ENCODE measurements at places on chromosomes 12 and 14.
A peak's percentile ranks its signal among the peaks of the same experiment; 100 is the strongest.

DNA sequence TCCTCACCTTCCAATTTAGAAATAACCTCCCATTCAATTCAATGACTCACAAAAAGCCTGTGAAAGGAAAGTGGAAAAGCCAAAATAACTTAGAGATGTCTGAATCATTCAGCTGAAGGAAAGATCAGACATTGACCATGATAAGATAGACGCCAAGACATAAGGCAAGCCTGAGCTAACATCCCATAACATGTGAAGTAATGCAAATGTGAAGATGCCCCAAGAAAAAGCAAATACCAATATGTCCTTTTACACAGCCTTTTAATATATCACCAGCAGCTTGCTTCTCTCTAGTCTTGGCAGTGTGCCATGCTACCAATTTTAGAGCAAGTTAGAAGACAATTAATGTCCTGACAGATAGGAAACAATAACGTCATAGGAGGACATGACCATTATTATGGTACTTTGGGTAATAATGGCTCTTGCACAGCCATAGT, 2.4 kb upstream of the NUMB start:
- DNase-seq: no peak

GRCh38 chr12:65695113-65695865, 129.0 kb upstream of the HMGA2 start:
- DNase-seq: no peak

DNA sequence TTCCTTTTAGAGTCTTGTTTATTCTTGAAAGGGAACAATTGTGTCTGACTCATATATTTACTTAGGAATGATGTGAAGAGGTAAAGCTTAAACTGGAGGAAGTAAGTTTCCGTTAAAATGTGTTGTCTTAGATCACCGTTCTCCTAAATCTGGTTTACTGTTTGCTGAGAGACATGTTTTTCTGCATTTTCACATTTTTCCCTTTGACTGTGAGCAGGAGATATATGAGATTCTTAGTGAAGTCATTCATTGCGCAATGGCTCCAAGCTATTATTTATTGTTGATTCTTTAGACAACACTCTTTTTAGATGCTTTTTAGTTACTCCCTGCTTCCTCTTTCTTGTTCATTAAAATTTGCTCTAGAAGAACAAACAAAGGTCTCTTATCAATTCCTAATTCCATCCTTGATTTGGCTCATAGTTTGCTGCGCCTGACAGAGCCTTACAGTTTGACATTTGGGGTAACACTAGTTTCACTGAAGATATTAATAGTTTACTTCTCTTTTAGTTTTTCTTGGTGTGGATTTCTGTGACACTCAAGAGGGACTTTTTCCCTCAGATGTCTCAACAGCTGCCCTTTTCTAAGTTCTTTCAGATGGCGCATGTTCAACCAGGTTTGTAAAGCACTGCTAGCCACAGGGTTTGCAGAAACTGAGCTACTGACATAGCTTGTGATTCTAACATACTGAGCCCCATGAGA, 11.4 kb downstream of the CLECL1 start:
- DNase-seq: peak; percentile 47

DNA sequence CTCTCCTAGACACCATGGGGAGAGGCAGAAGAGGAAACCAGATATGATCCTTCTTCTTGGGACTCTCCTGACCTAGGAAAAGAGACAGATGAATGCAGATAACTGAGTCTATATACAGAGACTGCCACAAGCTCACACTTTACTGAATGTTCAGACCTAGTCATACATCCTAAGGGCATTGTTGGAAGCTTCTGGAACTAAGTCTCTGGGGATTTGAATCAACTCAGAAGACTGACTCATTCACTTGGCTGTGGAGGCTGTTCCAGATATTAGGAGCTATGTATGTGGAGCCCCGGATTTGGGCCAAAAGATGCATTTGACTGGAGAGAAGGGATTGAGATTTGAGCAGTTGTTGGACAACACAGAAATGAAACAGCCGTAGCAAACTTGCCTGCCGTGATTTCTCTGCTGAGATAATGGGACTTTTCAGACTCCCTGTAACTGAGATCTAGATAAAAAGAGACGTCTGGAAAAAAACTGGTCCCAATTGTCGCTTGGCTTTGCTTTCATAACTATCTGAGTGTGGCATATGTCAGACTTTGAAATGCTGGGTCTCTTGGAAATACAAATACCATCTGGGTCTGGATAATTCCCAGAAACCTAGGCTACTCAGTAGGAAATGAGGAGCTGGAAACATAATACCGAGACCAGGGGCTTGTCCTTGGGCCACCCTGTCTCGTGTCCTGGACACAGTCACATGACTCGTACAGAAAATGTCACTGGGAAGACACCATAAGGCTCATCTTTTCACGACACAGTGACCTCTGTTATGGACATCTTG, 396.8 kb downstream of the NUAK1 start:
- DNase-seq: no peak

- no peak for DNase-seq
Measured at GRCh38 chr12:80100591-80100990, 1.3 kb downstream of the OTOGL start.

DNA sequence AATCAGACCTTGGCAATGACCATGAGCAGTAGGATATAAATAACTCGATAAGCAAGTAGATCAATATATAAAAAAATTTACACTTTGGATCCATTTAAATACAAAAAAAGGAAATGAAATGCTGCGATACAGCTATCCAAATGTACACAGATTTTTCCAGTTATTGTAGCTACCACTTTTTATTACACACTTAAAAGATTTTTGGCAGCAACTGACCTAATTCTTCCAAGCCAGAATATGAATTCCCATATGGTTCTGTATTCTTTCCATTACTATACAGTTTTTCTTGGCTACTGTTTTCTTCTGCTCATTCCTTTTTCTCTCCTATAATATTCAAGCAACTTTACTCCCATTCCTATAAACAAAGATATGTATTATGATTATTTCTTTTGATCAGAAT, 52.2 kb downstream of the TMTC1 start:
- no peak for DNase-seq

DNA sequence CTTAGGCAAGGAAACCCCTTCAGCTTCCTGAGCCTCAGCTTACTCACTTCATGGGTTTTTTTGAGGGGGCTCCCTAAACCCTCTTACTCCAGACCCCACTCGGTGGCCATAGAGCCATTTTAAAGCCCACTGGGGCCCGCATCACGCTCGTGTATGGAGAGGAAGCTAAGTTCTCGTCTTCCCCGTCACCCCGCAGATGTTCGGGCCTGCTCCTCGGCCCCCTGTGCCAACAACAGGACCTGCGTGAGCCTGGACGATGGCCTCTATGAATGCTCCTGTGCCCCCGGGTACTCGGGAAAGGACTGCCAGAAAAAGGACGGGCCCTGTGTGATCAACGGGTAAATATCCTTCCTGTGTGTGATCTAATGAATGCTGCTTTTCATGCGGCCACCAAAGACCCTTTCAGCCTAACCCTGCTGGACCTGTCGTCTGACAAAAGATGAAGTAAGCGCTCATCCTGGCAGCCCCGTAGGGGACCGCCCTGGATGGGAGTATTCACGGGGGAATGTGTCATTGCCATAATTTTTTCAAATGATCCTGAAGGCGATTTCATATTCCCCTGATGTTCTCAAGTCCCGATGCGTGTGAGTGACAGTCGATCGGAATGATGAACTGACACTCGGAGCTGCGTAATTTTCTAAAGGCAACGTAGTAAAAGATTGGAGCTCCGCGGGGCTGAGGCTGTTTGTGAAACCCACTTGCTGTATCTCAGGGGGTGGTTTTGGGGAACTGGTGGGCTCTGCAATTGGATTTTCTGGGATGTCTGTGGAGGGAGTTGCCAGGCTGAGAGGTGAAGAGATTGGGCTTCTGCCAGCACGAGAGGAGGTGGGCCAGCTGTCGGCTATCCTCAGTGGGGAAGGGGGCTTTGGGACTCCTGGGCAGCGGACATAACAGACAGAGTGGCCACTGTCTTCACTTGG, 5.4 kb downstream of the DLK1 start:
- no peak for DNase-seq

- DNase-seq: no peak
Measured at GRCh38 chr12:79690142-79690637, 574 bp downstream of the PAWR start.
